CD8-positive, alpha-beta memory T cell (primary cell): ENCODE measurements at places on chromosomes 12 and 14. TPM values are rescaled to one million over a fixed set of nuclear protein-coding genes. Genes with fewer than 3 reads are reported as not detected.

GRCh38 chr12:28156362-28156761 lies 33.9 kb upstream of the CCDC91 start:
- H3K4me3 ChIP-seq: no peak overlapping the region
- no peak for DNase-seq
- no peaks in the 10 kb centered on the region for H3K27me3 ChIP-seq
- no peaks in the 10 kb centered on the region for H3K4me1 ChIP-seq

CHMP4A gene
- 86.4 TPM for total RNA-seq

VRTN gene
- not detected for total RNA-seq

RIN3 gene
- total RNA-seq: 47.4 TPM
